CD4-positive, alpha-beta T cell treated with Interleukin-10 for 1 hour (primary cell): ENCODE measurements at places on chromosomes 6 and 20.

GRCh38 chr6:156420172-156420993, 356.8 kb upstream of the ARID1B start:
- DNase-seq, result no peak

- no peak for DNase-seq
Observed at GRCh38 chr20:39851459-39851858, 837.6 kb downstream of the MAFB start.

GRCh38 chr20:2167112-2167511, 65.5 kb downstream of the STK35 start:
- no peak for DNase-seq

DNA sequence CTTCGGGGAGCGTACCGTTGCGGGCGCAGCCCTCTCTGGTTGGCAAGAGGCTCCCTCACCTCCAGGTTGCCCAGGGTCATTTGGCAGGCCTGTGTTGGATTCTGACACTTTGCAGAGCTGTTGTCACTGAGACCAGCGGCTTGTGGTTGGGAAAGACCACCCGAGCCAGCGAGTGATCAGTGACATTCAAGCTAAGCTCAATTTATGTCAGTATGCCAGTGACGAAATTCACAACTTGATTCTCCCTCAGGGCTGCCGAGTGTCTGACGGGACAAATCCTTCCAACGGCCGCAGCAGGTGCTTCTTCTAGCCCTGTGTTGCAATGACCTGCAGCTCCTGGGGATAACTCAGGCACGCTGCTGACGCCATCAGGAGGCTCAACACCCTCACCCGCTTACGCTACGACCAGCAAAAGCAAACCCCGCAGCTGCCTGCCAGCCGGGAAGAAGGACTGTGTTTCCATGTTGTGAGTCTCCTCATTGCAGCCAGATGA, 16.9 kb upstream of the SLC22A2 start:
- no peak for DNase-seq

DNA sequence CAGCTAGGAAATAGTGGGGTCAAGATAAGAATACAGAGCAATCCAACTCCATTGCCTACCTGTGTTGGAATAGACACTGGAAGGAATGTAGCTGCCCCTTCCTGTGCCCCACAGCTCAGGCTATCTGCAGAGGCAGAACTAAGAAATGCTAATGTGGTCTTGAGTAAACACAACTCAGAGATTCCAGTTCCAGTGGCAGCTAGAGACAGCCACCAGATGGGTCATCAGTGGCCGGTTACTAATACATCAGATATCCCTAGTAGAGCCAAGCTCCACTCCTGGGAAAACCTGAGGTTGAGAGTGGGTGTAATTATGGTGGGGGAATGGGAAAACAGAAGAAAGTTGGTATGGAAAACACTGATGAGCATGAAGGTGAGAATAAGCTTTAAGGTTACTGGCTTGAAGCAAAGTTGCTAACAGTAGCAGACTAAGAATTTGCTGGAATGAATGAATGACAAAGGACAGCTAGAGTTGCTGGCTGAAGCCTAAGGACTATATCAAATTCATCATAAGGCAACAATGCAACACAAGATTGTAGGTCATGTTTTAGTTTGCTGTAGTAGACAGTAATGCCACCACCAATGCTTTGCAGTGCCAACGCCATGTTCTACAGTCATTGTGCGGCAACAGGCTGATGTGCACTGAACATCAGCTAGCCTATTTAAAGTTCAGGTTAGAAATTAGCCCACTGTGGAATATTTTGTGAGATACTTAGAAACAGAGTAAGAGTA, 28.3 kb upstream of the FAM83C start:
- DNase-seq, result no peak
